Activated naive CD8-positive, alpha-beta T cell treated with anti-CD3 and anti-CD28 coated beads, Interleukin-2, amount 50 U/mL, for 16 hours (primary cell): ENCODE measurements at places on chromosomes 4 and X.

- no peak for DNase-seq
Observed at GRCh38 chrX:9519546-9520216, 54.8 kb downstream of the TBL1X start.

DNA sequence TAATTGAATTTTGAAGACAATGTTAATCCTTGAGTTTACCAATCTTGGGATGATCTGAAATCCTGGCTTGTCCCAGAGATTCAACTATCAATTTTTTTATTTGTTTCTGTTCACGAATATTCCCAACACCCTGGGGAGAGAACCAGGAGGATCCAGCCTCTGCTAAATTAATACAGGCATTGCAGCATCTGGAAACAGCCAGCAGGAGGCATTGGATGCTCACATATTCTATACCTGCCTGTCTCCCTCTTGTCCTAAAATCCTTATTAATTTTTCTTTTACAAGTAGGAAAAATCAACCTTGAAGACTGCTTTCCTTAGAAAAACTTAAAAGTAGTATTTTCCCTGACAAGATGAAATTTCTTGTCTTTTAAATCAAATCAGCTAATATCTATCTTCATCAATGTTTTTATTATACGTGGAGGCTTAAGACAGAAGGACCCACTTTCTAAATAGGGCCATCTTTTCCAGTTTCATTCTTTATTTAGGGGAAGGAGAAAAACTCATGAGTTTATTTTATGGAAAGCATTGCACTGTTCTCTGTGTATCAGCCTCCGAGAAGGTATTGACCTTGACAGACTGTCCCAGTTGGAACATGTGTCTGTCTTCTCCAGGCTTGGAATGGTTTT is 102.4 kb downstream of the CLNK start:
- no peak for DNase-seq

DNA sequence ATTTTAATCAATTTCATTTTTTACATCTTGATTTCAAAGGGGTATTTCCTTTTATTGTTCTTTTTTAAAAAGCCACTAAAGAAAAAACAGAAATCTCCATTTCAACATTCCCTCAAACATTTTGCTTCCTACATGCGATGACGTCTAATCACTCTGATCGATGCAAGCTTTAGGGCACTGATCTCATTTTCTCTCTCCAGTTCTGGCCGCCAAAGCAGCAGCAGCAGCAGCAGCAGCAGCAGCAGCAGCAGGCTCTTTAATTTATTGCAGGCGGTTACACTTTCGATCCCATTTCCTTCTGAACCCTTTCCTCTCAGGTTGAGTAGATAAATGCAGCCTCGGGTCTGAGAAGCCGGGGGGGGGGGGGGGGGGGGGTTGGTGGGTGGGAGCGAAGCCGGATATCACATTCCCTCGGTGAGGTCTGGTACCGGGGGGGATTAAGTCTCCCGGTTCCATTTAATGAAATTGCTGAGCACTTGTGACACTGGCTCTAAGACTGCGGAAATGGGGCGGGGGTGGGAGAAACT is 3.4 kb upstream of the PCDH7 start:
- DNase-seq = no peak

DNA sequence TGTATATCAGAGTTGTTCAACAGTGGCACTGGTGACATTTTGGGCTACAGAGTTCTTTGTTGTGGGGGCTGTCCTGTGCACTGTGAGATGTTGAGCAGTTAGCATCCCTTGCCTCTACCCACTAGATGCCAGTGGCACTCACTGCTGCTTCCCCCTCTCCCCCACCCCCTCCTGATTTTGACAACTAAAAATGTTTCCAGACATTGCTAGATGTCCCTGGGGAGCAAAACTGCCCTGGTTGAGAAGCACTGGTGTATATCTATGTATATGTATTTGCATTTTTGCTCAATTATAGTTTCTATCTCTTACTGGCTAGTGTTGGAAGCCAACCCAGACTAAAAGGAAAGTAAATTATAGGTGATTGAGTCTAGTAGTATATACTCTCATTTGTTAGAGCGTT is 2.4 kb downstream of the TMEM131L start:
- no peak for DNase-seq

DNA sequence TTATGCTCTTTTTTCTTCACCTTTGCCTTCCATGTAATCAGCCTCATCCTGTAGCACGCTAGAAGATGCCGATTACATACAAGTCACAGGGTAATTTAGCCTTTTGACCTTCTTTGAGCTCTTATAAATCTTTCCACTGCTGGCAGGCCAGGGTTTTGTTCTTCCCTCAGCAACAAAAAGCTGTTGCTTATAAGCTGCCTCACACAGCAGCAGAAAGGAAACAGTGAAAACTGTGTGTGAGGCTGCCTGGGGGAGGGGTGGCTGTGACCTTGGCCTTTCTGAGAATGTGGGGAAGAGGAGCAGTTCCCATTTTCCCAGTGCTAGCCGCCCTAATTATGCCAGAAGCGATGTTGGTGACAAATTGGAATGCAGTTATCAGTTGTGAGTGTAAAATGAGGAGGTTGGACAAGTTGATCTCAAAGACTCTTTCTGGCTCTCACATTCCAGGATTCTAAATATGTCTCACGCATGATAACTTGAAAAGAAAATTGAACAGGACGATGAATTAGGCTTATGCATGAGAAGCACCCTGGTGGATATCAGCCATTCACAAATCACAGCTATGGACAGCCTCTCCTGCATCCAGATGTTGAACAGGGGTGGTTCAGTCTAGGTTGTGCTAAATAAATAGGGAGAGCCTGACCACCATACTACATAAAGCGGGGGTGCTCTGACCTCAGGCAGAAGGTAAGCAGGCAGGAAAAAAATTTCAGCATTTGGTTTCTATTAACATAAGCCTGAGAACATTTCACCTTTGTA is 25.7 kb downstream of the SLITRK2 start:
- no peak for DNase-seq

DNA sequence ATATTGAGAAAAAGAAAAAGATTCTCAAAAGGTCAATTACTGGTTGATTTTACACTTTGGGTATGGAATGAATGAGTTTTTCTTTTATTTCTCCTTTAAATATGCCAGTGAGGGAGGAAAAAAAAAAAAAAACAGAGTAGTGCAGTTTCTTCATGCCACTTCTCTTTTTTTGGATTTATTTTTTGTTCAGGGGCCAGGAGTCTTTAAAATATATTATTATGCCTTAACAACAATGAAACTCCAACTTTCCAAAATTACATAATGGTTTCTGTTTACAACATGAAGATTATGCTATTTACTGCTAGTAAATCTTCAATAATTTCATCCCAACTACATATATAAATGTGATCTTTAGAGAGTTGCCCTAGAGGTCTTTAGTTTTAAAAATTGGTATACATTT is 31.9 kb downstream of the DTHD1 start:
- no peak for DNase-seq

GRCh38 chrX:123408821-123409737 is 225.0 kb downstream of the GRIA3 start:
- DNase-seq = no peak

DNA sequence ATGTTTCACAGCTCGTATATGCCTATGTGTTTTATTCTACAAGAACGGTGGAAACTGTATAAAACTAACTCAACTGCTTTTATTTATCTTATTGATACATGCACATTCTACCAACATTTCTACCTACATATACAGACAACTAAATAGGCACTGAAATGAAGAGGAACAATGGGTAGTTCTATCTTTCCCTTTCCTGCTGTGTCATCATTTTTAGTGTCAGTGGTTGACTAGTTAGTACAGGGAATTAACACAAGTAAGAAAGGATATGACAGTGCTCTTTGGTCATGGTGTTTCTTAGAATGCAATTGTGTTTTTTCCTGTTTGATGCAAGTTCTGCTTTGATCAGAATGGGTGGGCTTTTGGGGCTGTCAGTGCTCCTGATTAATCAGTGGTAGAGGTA is 293.8 kb upstream of the CTSO start:
- DNase-seq = no peak

DNA sequence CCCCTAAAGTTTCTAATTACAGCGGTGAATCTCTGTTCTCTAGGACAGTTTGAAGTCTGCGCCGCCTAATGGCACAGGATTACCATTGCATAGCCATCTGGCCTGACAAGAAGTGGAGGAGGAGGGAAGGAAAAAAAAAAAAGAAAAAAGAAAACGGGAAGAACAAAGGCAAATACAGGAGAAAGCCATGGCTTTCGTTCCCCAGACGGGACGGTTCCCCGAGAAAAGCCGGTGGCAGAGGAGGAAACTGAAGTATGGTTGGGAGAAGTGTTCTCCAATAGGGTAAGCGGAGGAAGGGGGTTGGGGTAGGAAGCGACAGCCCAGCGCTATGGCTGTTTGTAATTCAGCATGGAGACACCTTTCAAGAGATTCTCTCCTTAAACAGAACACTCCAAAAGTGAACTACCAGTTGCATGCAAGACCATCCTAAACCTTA is 80.8 kb downstream of the HMGN5 start:
- no peak for DNase-seq

DNA sequence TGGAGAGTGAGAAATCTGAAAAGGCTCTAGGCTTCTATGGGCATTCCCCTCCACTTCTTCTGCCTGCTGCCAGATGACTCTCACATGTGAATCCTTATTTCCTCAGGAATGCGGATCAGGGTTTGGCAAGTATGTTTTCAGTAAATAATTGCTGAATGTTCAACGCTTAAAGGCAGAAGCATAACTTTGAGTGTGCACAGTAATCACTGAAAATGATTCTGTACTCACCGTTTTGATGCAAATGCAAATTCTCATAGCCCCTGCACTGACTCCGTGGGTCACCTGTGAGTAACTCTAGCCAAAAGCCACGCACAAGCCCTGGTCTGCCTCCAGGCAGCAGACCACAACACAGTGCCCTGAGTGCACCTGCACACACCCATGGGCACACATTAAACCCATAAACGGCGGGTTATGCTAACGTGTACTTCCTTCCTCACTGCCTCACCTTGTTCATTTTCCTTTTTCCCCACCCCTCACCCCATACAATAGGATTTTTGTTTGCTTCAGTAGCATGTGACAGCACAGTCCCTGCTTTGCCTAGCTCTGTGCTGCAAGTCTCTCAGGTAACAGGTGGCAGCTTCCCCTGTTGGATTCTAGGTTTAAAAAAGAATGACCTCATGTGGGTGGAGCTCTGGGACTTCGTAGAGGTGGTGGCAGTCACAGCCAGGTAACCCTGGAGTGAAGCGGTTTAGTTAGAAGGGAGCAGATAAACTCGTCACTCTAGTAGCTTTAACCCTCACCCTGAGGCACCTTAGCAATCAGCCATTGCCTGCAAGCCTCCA is at the start of gene ARHGEF38:
TSS of gene ARHGEF38 (plus strand) at position 656 of the 782 bp plus-strand sequence. CDS start 146 bp downstream, outside the sequence.
- DNase-seq = no peak

GRCh38 chr4:133320576-133321170 is 171.6 kb downstream of the PCDH10 start:
- no peak for DNase-seq

DNA sequence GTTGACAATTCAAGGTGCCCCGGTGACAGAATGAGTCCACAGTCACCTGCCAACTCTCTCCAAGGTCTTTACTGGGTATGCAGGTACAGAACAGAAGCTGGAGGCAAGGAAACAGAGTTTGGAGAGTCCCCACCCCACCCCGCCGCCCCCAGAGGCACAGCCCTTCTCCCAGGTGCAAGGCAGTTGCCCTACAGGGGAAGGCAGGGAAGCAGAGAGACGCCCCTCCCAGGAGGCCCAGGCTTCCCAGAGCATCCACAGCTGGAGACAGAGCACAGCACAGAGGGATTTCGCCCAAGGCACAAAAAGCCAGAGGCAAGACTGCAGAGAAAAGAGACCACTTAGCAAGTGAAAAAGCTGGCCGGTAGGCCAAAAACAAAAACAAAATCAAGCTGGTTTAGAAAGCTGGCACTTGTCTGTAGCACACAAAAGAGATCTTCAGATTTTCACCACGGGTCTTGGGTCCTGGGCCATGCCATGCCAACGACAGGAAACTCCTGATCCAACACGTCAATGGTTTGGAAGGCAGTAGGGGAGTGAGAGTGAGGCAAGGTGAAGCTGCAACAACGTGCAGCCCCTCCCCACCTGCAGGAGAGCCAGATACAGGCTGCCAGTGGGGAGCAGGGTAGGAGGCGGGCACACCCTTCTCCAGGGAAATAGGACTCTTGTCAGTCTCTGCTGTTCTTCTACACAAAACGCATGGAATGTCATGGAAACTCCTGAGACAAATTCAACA is 113.3 kb downstream of the AFAP1 start:
- no peak for DNase-seq

DNA sequence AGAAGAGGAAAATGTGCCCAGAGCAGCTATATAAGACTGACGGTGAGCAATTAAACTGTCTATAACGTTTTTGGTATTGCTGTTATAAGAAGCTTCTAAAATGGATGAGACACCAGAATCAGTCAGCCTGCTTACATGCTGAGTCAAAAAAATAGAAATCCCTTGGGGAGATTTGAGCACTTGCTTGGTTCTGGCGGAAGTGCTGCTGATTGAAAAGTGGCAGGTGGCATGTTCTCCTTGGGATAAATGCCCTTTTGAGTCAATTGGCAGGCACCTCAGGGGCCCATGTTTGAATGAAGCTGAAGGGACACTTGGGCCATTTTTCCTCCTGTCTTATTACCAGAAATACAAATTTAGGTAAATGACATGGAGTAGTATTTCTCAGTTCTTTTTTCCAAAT is 148.7 kb downstream of the PTCHD1 start:
- DNase-seq = no peak

DNA sequence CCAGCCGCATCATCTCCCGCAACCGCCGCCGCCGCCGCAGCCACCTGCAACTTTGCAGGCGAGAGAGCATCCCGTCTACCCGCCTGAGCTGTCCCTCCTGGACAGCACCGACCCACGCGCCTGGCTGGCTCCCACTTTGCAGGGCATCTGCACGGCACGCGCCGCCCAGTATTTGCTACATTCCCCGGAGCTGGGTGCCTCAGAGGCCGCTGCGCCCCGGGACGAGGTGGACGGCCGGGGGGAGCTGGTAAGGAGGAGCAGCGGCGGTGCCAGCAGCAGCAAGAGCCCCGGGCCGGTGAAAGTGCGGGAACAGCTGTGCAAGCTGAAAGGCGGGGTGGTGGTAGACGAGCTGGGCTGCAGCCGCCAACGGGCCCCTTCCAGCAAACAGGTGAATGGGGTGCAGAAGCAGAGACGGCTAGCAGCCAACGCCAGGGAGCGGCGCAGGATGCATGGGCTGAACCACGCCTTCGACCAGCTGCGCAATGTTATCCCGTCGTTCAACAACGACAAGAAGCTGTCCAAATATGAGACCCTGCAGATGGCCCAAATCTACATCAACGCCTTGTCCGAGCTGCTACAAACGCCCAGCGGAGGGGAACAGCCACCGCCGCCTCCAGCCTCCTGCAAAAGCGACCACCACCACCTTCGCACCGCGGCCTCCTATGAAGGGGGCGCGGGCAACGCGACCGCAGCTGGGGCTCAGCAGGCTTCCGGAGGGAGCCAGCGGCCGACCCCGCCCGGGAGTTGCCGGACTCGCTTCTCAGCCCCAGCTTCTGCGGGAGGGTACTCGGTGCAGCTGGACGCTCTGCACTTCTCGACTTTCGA is 654 bp downstream of the ATOH1 start:
- no peak for DNase-seq

GRCh38 chr4:81030061-81030980 is at the start of gene BMP3:
TSS of gene BMP3 (plus strand) at chr4:81030708. CDS start at chr4:81031285, 577 bp downstream.
- no peak for DNase-seq

GRCh38 chrX:4881277-4881676 is 1167.8 kb upstream of the PRKX start:
- no peak for DNase-seq
